ENCODE measurements at places on chromosomes 5 and 9.

DNA sequence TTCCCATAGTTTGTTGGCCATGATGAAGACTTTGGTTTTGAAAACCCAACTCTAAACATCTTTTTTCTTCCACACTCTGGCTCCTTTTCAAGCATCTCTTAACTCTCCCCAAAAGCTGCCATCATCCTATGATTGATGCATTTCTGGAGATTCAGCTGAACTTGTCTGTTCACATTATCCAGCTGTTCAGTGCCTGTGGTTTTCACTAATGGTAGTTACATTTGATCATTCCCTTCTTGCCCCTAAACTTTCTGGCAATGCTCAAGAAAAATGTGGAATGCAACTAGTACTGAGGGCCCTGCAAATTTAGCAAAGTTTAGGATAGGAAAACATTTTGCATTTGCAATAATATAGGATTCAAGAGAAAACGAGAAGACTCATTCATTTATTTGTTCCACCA is 267.5 kb downstream of the ENC1 start:
- no peak for DNase-seq

DNA sequence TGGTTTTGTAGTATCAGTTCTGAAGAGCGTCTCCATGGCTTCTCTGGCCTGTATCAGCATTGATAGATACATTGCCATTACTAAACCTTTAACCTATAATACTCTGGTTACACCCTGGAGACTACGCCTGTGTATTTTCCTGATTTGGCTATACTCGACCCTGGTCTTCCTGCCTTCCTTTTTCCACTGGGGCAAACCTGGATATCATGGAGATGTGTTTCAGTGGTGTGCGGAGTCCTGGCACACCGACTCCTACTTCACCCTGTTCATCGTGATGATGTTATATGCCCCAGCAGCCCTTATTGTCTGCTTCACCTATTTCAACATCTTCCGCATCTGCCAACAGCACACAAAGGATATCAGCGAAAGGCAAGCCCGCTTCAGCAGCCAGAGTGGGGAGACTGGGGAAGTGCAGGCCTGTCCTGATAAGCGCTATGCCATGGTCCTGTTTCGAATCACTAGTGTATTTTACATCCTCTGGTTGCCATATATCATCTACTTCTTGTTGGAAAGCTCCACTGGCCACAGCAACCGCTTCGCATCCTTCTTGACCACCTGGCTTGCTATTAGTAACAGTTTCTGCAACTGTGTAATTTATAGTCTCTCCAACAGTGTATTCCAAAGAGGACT is 1.5 kb downstream of the GPR21 start:
- DNase-seq, result no peak

- no peak for DNase-seq
Observed at GRCh38 chr5:65978251-65978650, 51.9 kb downstream of the ERBIN start.

DNA sequence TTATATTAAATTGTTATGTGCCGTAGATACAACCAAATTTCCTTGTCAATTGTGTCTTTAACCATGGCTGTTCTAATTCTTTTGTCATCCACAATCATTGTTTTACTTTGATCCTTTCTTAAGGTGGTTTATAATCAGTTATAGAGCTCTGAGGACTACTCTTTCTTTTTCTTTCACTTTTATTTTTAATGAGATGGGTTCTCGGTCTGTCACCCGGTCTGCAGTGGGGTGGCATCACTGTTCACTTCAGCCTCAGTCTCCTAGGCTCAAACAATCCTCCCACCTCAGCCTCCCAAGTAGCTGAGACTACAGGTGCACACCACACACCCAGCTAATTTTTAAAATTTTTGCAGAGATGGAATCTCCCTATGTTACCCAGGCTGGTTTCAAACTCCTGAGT is 74.2 kb downstream of the ANXA2R start:
- no peak for DNase-seq

DNA sequence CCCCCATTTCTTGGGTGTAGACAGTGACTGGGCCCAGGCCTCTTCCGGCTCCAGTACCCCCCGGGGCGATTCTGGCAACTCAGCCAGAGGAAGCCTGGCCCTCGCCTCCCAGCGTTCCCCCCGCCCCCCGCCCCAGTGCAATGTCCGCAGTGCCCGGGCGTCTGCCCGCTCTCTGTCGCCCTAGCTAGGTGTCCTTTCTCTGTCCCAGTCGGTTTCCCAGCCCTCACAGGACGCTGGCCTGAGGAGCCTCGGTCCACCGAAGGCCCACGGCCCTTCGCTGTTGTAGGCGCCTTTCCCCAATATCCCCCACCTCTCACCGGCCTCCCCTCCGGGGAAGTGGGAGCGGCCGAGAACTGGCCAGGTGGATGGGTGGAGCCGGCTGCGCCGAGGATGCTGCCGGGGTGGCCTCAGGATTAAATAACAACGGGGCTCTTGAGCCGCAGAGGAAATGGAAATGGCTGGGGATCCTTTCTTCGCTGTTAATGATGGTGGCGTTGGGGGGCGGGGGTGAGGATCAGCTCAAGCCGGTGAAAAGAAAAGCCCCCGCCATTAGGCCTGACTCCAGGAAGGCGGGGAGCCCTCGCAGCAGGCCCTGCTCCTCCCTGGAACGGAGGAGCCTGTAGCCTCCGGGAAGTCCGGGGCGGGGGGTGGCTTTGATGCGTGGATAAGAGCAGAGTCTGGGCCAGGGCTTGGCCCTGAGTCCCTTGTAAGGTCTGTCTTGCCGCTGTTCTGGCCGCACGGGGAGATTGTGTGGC is 1.1 kb upstream of the SPRY4 start:
- DNase-seq, result no peak

GRCh38 chr5:153598099-153598498 is 107.6 kb downstream of the GRIA1 start:
- DNase-seq, result no peak

DNA sequence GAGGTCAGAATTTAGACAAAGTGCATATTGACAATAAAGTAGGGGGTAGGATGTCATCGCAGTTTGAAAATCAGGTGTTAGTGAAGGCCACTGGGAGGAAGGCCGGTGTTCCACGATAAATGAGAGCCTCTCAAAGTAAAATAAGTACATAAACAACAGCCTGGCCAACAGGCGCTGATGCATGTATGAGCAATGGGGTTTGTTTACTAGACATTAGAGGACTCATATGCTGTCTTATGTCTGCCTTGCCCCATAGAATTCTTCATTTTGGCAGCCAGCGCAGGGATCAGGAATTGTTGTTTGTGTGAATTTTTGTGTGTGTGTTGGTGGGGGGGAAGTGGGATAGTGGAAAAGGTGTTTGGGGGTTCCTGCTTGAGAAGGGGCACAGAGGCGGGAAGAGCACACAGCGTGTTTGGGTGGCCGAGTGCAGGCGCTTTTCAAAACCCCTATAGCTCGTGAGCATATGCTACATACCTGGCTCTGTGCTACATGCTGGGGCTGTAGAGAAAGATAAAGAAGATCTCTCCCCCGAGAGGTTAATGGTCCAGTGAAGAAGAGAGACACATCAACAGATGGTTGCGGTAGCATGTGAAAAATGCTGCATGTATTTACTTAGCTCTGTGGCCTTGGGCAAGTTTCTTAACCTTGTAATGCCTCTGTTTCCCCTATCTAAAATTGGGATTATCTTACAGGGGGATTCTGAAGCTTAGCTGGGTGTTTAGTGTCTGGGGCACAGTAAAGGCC is 11.5 kb downstream of the SNX30 start:
- no peak for DNase-seq

DNA sequence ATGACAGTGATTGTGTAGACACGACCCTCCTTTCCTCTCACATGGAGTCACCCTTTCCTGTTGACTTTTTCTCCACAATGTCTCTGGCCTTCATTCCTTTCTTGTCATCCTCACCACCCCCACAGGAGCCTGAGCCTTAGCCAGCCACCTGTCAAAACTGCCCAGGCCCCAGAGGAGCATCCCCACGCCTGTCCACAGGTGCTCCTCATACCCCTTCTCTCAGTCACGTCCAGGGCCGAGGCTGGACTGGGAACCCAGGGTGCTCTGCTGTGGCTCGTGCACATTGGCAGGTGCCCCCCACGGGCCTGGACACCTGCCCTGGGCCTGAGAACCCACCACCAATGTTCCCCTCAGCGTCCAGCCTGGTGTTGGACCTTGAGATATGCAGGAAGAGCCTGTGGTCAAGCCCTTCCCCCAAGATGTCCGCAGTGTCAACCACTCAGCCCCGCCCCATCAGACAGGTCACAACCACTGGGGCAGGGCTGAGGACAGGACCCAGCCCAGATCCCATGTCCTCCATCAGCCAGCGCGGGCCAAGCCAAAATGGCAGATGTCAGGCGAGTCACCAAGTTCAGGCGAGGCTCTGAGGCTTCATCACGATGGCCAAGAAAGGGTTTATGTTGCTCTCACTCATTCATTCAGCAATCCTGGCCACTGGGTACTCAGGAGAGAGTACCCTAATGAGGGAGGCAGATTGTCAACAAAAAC is 65.8 kb upstream of the STXBP1 start:
- no peak for DNase-seq

DNA sequence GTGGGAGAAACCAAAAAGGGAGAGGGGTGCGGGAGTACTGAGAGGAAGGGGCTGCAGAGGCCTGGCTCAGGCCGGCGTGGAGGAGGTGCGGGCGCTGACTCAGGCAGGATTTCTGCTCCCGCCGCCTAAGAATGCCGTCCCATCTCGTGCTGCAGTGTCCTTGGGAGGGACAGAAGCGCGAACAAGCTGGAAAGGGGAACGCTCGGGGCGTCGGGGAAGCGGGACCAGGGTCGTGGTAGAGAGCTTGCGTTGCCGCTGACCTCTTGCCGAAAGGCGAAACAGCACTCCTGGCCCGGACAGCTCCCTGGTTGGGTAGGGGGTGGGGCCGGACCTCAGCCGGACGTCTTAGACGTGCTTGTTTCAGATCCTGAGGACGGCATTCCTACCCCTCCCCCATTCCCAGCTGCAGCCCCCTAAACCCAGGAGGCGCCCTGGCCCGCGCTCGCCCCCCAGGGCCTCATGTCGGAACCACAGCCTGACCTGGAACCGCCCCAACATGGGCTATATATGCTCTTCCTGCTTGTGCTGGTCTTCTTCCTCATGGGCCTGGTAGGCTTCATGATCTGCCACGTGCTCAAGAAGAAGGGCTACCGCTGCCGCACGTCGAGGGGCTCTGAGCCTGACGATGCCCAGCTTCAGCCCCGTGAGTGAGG is 1.1 kb downstream of the RELL2 start:
- peak; percentile 56 for DNase-seq

DNA sequence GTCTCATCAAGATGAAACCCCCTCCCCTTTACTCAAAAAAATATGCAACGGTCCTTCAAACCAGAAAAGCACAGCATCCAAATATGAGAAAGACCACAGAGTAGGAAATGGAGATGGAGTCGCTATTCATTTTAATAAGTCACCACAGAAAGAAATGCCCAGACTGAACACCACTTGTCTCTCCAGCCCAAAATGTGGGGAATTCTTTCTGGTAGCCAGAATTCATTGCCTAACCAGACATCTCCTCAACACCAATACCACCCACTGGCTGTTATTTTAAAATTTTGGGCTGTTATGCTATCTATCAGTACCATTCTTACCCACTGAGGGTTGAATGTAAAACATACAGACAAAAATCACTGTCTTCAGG is 100.1 kb downstream of the SUSD1 start:
- no peak for DNase-seq

GRCh38 chr5:115623658-115624057 is 2.2 kb downstream of the TMED7 start:
- no peak for DNase-seq

- no peak for DNase-seq
Observed at GRCh38 chr5:131939690-131940345, 5.6 kb downstream of the MEIKIN start.

DNA sequence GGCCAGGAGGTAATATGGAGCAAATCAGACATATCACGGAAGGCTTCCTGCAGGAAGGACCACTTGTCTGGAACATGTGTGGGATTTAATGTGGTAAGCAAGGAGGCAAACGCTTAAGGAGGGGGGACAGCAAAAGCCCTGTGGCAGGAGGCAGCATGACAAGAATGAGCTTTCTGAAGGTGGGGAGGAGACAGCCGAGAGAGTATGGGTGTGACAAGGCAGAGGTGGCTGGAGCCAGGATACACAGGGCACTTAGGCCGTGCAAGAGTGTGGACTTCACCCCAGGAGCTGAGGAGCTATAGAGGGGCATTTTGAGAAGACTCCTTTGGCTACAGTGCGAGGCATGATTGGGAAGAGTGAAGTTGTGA is 14.4 kb upstream of the S1PR3 start:
- DNase-seq, result no peak

- no peak for DNase-seq
Observed at GRCh38 chr9:75707191-75707590, 183.3 kb upstream of the PCSK5 start.

DNA sequence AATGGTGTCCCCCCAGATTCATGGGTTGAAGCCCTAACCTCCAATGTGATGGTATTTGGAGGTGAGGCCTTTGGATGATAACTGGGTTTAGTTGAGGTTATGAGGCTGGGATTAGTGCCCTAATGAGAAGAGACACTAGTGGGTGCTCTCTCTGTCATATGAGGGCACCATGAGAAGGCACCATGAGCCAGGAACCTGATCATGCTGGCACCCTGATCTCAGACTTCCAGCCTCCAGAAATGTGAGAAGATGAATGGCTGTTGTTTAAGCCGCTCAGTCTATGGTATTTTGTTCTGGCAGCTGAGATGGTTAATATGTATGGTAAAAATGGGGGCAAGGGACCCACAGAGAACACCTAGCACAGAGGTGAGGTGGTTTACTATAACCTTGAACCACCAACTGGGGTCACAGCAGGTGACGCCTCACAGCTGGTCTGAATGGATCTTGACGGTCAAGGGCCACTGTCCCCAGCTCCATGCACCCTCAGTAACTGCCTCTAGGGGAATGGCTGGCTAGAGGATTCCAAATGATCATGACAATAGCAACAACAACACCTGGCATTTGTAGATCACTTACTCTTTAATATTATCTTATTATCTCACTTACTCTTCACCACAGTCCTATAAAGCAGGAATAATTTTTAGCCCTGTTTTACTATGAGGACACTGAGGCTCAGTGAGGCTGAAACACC is 57.1 kb downstream of the FOXI1 start:
- no peak for DNase-seq

DNA sequence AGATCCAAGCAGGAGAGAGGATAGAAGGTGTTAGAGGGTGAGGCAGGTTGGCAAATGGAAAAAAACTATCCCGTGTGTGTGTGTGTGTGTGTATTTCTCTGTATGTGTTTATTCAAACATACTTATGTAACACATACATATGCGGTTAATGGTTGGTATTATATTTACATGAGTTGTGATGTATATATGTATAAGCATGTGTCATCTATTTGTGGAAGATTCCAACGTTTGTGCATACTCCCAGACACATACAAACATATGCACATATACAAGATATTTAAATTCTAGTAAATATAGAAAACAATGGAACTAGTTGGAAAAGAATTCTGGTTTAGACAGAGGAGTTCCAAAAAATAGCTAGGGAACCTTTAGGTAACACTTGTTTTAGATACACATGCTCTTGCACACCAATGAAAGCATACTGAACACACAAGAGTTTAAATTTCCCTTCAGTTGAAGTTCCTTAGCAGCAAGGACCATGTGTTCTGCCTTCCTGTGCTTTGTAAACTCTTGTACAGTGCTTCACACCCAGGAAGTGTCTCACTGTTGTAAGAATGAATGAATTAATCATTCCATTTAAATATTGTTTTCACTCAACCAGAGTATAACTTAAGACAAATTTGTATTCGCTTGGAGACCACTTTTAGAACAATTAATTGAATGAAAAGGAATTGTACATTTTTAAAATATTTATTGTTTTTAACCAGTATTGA is 257.8 kb downstream of the FER start:
- DNase-seq, result no peak

- DNase-seq, result no peak
Observed at GRCh38 chr5:143231416-143231815, 172.1 kb downstream of the NR3C1 start.

Measured in central memory CD4-positive, alpha-beta T cell (primary cell).